ENCODE measurements at places on chromosomes 5 and 9.

DNA sequence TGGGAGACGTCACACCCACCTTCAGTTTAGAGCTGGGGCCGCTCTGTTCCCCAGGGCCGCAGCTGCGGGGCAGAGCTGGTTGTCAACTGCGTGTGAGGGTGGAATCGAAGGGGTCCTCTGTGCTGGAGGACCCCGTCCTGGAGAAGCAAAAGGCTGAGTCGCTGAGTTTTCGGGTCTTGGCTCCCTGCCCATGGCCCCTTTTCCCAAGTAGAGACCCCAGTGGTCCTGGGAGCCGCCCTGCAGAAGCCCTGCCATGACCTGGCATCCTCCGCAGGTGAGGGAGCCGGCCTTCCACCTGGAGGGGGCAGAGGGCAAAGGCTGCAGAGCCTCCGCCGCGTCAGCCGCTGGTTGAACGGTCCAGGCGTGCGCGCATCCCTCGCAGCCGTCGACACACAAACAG lies 90.4 kb upstream of the COL5A1 start:
- no peak for DNase-seq

DNA sequence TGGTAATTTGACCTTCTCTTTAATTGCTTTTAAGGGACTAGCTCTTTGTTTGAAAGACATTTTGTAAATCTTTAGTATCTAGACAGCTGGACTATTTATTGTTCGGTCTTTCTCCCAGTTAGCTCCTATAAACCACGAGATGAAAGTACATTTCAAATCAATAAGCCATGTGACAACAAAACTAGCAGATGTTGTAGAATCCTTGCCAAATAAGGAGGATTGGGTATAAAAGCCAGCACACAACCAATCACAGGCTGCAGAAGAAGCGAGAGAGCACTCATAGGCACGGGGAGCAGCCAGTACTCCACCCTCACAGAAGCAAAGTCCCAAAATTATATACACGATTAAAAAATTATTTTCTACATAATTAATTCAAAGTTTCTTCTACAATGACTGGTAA lies 8.1 kb upstream of the OMD start:
- DNase-seq, result no peak

- peak; percentile 49 for DNase-seq
Observed at GRCh38 chr5:54844905-54845566, 140.4 kb downstream of the ESM1 start.

DNA sequence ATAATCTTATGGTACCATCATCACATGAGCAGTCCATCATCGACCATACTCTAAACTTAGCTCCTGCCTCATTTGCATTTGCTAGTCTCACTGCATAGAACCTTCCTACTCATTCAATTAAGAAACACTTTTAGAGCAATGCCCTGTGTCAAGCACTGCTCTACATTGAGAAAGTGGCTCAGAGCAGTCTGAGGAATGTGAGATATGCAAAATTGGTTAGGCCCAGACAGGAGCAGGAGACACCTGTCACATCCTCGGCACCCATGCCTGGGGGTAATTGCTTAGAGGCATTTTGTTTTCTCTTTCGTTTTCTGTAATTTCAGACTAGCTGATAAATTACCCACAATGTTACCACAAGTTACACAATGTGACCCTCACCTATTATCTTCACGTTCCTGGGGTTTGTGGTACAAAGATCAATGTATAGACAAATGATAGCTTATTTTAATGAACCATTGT lies 4.9 kb upstream of the RARS1 start:
- DNase-seq, result no peak

- no peak for DNase-seq
Observed at GRCh38 chr9:33111631-33112030, 35.2 kb upstream of the SMU1 start.

- DNase-seq, result no peak
Observed at GRCh38 chr9:35349287-35349990, 140.5 kb upstream of the RUSC2 start.

- no peak for DNase-seq
Observed at GRCh38 chr5:159539678-159540077, 209.4 kb upstream of the IL12B start.

DNA sequence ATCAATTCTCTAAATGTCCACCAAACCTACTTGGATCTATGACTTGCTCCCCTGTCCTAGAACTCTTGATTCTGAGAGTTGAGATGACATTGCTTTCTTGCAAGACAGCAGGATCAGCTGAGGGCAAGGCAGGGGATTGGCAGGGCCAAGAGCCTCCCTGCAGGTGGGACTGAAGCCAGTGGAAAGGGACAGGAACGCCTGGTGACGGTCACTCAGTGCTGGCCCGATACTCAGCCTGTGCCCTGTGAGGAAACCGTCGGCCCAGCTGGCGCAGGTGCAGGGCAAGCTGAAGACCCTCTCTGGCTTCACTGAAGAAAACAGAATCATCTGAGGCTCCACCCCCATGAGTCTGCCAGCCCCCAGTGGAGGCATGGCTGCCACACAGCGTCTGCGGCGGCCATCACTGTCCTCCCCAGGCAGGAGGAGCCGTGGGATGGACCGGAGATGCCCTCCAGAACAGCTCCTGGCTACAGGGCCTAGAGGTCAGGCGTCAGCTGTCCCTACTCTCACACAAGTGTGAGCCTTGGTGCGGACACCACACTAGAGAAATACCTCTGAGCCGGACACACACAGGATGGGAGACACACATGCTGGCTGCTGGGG lies 14.7 kb downstream of the UBAC1 start:
- DNase-seq, result no peak

GRCh38 chr5:91499943-91500531 lies 116.9 kb upstream of the ARRDC3 start:
- DNase-seq, result peak; percentile 74

Data from inflammatory macrophage treated with lipopolysaccharide for 1 hour (primary cell).